ENCODE measurements at places on chromosomes 1 and 21.

GRCh38 chr1:34073028-34073695 lies 91.9 kb downstream of the CSMD2 start:
- H3K36me3 ChIP-seq, result no peaks in the 10 kb centered on the region
- DNase-seq, result no peak
- H3K4me1 ChIP-seq, result no peaks in the 10 kb centered on the region
- no peak overlapping the region for H3K4me3 ChIP-seq
- no peak overlapping the region for H3K27ac ChIP-seq

GRCh38 chr1:85453640-85454194 lies 11.2 kb downstream of the DDAH1 start:
- no peaks in the 10 kb centered on the region for H3K36me3 ChIP-seq
- no peak for DNase-seq
- H3K27ac ChIP-seq, result no peak overlapping the region
- no peaks in the 10 kb centered on the region for H3K27me3 ChIP-seq
- no peak overlapping the region for H3K4me3 ChIP-seq

GRCh38 chr1:70142075-70142474 lies 63.3 kb downstream of the LRRC40 start:
- H3K4me3 ChIP-seq, result no peak overlapping the region
- no peak overlapping the region for H3K27ac ChIP-seq
- H3K27me3 ChIP-seq, result no peaks in the 10 kb centered on the region
- H3K4me1 ChIP-seq, result no peaks in the 10 kb centered on the region
- no peak for DNase-seq

DNA sequence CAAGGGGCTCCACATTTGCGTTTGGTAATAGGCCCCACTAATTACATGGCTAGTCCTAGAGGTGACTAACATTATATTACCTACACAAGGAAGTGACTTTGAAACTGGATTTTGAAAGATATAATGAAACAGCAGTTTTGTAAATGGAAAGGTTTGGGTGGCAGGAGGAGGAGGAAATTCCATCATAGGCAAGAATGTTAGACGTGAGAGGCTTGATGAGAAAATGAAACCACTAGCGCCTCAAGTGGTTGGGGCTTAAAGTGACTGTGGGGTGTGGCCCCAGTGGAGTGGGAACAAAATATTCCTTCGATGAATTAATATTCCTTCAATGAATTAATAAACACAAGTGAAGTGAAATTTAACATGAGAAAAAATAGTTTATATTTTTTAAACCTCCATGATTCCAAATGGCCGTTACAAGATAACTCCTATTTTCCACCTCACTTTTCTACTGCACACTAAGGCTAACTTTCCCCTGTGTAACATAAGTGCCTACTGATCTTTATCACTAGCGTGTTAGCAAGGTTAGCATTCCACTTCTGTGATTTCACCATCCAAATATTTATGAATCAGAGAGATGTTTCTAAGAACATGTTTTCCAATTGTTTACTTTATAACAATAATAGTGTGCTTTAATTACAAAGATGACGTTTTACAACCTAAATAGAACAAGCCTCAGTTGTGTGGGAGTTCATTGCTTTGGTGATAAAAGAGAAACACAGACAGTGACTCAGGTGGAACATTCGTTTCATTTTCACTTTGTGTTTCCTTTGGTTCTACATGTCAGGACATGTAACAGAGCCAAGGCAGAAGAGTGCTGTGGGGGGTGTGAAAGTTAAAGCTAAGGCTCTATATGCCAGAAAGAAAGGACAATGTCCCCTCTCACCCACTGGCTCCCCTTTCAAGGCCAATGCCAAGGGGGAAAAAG lies 12.5 kb upstream of the ATF3 start:
- no peaks in the 10 kb centered on the region for H3K27me3 ChIP-seq
- no peak for DNase-seq
- H3K4me1 ChIP-seq, result no peaks in the 10 kb centered on the region
- H3K4me3 ChIP-seq, result no peak overlapping the region
- H3K27ac ChIP-seq, result peak overlapping the region; percentile 76

- DNase-seq, result no peak
- no peaks in the 10 kb centered on the region for H3K36me3 ChIP-seq
- H3K4me3 ChIP-seq, result no peak overlapping the region
- H3K27me3 ChIP-seq, result no peaks in the 10 kb centered on the region
- H3K4me1 ChIP-seq, result no peaks in the 10 kb centered on the region
These were observed 16.4 kb upstream of the RGSL1 start for GRCh38 chr1:182433580-182433979.

DNA sequence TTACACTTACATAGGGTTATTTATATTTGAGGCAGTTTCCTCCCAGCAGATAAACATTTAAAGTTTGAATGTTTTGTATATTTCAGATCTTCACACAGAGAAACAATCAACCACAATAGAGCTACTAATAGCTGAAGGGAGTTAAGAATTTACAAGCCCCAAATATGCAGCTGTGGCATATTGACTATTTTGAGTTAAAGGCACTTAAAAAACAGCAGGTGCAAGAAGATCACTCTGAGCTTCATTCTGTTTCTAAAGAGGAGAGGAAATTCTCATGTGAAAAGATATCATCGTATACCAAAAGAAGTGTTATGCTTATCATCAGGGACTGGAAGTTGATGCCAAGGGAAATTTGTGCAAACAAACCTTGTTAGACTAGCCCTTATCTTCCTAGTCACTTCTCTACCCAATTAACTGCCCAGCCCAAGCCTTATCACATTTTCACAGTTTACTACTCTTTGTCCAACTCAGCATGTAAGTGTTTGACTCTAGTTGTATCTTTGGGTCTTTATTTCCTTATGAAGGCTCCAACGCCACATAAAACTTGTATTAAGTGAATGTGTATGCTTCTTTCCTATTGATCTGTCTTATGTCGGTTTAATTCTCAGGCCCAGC lies 66.3 kb upstream of the COG2 start:
- no peak overlapping the region for H3K4me3 ChIP-seq
- no peaks in the 10 kb centered on the region for H3K27me3 ChIP-seq
- no peaks in the 10 kb centered on the region for H3K36me3 ChIP-seq
- no peak for DNase-seq
- no peak overlapping the region for H3K27ac ChIP-seq

DNA sequence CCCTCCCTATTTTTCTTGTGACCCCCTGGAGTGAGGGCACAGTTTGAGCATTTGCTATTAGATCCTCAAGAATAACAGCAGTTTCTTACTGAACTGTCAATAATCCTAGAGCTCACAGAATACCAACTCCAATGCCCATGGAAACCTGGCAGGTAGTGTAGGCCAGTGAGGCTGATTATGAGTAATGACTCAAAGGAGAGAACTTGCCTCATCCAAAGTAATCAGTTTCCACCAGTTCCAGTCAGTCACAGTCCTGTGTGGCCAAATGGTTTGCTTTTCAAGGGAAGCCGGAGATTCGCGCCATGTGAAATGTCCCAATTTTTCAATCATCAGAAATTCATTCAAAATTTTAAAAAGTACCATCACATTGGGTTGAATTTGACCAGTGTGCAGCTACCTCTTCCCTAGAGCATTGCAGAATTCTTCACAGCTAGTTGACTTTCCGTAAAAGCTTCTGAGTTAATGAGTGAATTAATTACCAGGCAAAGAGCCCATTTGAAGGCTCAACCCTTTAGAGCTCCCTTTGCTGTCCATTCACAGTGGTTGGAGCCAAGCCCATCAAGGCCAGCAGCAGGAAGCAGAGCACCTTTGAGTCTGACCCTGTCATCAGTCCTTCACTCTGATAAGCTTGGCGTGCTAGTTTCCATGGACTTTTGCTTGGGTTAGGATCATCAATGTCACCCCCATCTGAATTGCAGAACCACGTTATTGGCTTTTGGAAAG lies 170.3 kb downstream of the KAZN start:
- H3K4me3 ChIP-seq, result no peak overlapping the region
- H3K27me3 ChIP-seq, result no peaks in the 10 kb centered on the region
- no peaks in the 10 kb centered on the region for H3K4me1 ChIP-seq
- H3K36me3 ChIP-seq, result no peaks in the 10 kb centered on the region
- DNase-seq, result no peak

DNA sequence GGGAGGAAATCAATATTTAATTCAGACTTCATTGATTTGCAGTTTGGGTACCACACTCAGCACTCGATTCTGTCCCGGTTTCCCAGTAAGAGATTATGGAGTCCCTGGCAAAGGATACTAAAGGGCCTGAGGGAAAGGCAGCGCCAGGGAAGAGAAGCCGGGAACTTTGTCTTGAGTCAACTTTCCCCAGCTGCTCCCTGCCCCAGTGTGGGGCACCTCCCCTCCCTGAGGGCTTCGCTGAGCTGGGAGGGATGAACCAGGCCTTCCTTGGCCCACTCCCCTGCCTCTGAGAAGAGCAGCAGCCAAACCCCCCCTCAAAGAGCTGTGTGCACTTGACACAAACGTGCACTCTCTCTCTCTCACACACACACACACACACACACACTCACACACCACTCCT lies 32.6 kb downstream of the OPTC start:
- no peak for DNase-seq
- H3K27ac ChIP-seq, result no peak overlapping the region
- H3K4me3 ChIP-seq, result no peak overlapping the region

- H3K36me3 ChIP-seq, result no peaks in the 10 kb centered on the region
- no peaks in the 10 kb centered on the region for H3K4me1 ChIP-seq
- no peaks in the 10 kb centered on the region for H3K27me3 ChIP-seq
These were observed 106.9 kb downstream of the ZNF281 start for GRCh38 chr1:200302921-200303290.

DNA sequence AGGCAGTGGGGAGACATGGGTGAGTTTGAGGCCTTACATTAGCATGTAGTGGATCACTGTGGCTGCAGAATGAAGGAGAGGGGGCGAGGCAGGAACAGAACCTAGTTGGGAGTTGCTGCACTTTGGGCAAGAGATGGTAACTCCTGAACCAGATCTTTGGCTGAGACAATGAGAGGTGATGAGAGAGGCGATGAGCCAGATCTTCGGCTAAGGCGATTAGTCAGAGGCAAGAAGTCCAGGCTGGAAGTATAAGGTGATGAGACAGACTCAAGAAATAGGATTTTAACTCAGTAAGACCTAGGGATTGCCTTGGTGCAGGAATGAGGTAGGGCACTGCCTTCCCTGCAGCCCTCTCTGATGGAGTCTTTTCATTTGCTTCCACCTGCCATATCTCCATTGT lies 9.1 kb upstream of the ARTN start:
- H3K4me3 ChIP-seq, result no peak overlapping the region
- H3K27ac ChIP-seq, result no peak overlapping the region
- H3K4me1 ChIP-seq, result no peaks in the 10 kb centered on the region
- H3K36me3 ChIP-seq, result no peaks in the 10 kb centered on the region

- peaks cover 10% of the 10 kb centered on the region for H3K4me1 ChIP-seq
- DNase-seq, result peak; percentile 80
- H3K4me3 ChIP-seq, result peak within 1 kb of the TSS; percentile 72
- H3K27ac ChIP-seq, result no peak within 1 kb of the TSS
- peaks cover 14% of the 10 kb centered on the region for H3K27me3 ChIP-seq
- no peaks in the 10 kb centered on the region for H3K36me3 ChIP-seq
These were observed at the start of gene RASSF5 for GRCh38 chr1:206507284-206508129. TSS of gene RASSF5 (plus strand) at chr1:206507531. CDS start at chr1:206507603, 72 bp downstream.

GRCh38 chr1:192350356-192350755 lies 33.6 kb downstream of the RGS21 start:
- no peaks in the 10 kb centered on the region for H3K4me1 ChIP-seq
- no peaks in the 10 kb centered on the region for H3K36me3 ChIP-seq
- DNase-seq, result no peak
- H3K4me3 ChIP-seq, result no peak overlapping the region

GRCh38 chr1:79845936-79846335 lies 839.4 kb upstream of the ADGRL4 start:
- no peaks in the 10 kb centered on the region for H3K27me3 ChIP-seq
- no peaks in the 10 kb centered on the region for H3K4me1 ChIP-seq
- DNase-seq, result no peak

Data from Peyer's patch (tissue), 4 donors.